ENCODE measurements at places on chromosomes 5 and 9.

DNA sequence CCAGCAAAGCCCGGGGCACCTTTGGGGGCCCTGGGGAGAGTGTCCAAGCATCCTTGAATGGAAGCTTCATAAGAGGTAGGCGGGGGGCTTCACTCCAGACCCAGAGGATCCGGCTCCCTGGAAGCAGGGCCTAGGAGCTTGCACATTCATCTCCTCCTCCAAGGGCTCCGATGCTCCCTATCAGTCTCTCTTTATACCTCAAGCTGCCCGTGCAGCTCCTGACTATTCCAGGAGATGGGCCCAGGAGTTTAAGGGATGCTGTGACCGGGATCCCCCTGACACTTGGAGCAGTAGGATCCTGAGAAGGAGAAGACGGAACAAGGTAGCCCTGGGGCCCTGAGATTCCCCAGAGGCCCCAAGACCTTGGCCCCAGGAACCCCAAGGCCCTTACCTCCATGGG, 25.9 kb downstream of the CSF1R start:
- DNase-seq, result no peak

- no peak for DNase-seq
Measured at GRCh38 chr5:146731909-146732659, 146.5 kb downstream of the PPP2R2B start.

GRCh38 chr9:16627521-16627920, 242.9 kb downstream of the BNC2 start:
- DNase-seq, result no peak

GRCh38 chr5:53403758-53404157, 76.7 kb upstream of the FST start:
- no peak for DNase-seq

- no peak for DNase-seq
Measured at GRCh38 chr5:152632360-152632759, 227.3 kb upstream of the NMUR2 start.

- no peak for DNase-seq
Measured at GRCh38 chr5:35518104-35518503, 99.6 kb upstream of the SPEF2 start.

GRCh38 chr5:31598640-31599611, 40.0 kb upstream of the PDZD2 start:
- no peak for DNase-seq

DNA sequence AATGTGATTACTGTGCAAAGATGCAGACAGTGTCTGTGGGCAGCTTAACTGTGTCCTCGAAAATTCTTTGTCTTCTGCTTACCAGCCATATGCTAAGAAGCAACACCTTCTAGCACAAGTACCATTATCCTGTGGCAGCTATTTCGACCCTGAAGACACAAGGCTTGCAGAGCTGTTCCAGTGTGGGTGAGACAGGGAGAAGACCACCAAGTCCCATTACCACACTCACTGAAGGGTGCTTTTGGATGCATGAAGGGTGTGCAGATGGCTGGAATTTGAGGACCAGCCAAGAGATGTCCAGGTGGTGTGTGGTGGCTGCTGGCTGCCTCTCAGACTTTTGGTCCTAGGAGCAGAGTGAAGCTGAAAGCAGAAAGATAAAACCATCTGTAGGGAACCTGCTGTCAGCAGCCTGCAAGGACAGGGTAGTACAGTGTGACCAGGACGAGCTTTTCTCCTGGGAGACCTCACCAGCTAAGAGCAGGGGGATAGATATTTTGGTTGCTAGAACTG, 161.8 kb downstream of the ICE1 start:
- no peak for DNase-seq

GRCh38 chr5:126633552-126633951, 32.8 kb downstream of the PHAX start:
- no peak for DNase-seq

- DNase-seq, result peak; percentile 7
Measured at GRCh38 chr9:14768405-14769229, 46.1 kb upstream of the CER1 start.

GRCh38 chr9:8621416-8621815, 821.8 kb upstream of the DMAC1 start:
- no peak for DNase-seq

DNA sequence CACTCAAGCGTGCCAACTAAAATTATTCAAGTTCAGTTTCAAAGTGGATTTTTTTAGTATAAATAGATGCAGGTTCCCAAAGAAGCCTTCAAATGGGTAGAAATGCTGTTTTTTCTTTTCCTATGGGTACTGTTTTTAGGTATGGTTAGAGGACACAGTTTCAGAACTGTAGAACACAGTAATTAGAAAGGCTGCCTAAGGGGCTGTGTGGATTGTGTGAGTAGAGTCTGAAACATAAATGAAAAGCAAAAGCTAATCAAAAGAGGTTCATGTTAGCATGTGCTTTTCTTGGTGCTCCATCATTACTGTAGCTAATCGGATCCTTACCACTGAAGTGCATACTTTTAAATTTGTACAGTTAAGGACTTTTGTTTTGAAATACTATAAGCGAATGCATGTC, 85.3 kb downstream of the ZSWIM6 start:
- DNase-seq, result no peak

DNA sequence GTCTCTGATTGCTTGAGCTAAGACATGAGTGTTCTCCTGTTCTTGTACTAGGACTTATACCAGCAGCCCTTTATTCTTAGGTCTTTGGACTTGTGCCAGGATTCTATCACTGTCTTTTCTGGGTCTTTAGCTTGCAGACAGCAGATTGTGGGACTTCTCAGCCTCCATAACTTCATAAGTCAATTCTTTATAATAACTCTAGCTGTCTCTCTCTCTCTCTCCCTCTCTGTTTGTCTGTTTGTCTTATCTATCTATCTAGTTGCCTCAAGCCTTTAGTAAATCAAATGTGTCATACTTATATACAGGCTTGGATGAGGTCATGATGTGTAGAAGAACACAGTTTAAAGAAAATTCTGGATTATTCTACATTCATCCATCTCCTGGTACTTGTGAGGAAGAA, 11.5 kb upstream of the ANKRD55 start:
- DNase-seq, result no peak

- DNase-seq, result no peak
Measured at GRCh38 chr5:138824924-138825863, 49.9 kb downstream of the LRRTM2 start.

- no peak for DNase-seq
Measured at GRCh38 chr5:82772281-82772680, 304.9 kb downstream of the TMEM167A start.

- no peak for DNase-seq
Measured at GRCh38 chr5:127228540-127229184, 61.9 kb upstream of the MEGF10 start.

DNA sequence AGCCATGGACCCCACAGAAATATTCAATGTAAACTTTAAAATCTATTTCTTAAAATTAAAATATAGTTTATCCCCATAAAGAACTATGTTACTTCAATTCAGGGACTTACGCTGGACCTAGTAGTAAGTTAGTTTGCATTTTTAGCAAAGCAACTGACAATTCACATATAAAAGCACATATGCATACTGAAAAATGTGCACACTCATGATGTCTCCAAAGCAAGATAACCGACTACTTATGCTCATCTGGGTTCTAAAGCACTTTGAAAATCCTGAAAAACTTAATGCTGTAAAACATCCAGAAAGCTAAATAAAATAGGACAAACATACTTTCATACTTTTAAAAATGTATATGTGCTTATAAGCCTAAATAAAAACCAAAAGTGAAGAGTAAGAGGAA, 264.4 kb upstream of the GAS1 start:
- no peak for DNase-seq

DNA sequence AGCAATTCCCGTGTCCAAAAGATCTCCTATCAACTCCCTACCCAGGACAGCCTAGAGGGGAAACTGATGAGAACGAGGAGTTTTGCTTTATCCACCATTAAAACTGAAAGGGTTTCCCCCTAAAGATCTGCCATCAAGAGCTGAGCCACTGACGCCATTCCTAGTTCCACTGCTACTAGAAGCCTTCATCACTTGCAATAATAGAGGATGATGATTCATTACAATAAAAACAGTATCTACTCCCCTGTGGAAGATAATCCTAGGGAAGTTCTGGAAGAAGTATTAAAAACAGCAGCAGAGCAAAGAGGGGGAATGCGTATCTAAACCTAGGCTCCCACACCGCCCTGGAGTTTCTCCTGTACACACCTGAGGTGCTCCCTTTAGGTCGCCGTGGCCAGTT, 394.5 kb downstream of the BNC2 start:
- DNase-seq, result no peak

GRCh38 chr5:134174841-134175839, 1.6 kb downstream of the SKP1 start:
- DNase-seq, result no peak

GRCh38 chr5:174736777-174737176, 12.4 kb downstream of the MSX2 start:
- no peak for DNase-seq

DNA sequence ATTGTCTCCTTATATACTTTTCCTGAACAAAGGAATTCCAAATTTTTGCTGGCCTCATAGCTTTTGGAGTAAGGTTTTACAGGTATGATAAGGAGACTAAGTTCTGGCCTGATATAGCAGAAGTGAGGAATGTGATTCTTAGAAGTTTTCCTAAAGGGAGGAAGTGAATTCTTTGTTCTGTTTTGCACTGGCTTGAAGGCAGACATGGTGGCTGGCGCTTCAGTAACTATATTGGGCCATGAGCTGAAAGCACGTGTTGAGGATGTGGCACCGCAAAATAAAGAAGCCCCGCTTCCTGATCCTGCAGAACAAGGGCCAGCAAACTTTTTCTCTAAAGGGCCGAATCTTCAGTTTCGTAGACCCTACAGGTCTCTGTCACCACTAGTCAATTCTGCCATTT, 224.2 kb downstream of the SNX18 start:
- no peak for DNase-seq

DNA sequence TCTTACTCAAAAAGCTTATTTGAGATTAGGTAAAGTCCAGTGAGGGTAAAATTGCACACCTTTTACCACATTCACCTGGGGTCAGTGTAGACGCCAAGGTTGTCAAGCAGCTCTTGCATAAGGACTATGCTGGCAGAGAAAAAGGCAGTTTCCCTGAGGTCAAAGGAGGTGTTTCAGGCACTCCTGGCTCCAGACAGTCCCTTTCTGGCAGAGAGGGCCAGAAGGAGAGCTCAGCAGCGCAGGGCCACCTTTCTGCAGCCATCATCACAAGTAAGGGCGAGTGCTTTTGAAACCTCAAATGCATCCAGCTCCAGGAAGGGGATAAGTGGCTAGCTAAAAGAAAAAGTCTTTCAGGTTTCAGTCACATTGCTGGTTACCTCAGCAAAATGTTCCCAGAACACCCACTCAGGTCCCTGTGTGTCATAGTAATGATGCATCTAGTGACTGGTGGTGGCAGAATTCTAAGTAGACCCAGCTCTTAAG, 16.7 kb upstream of the IL13 start:
- no peak for DNase-seq

- DNase-seq, result no peak
Measured at GRCh38 chr5:170756691-170757090, 26.8 kb upstream of the GABRP start.

DNA sequence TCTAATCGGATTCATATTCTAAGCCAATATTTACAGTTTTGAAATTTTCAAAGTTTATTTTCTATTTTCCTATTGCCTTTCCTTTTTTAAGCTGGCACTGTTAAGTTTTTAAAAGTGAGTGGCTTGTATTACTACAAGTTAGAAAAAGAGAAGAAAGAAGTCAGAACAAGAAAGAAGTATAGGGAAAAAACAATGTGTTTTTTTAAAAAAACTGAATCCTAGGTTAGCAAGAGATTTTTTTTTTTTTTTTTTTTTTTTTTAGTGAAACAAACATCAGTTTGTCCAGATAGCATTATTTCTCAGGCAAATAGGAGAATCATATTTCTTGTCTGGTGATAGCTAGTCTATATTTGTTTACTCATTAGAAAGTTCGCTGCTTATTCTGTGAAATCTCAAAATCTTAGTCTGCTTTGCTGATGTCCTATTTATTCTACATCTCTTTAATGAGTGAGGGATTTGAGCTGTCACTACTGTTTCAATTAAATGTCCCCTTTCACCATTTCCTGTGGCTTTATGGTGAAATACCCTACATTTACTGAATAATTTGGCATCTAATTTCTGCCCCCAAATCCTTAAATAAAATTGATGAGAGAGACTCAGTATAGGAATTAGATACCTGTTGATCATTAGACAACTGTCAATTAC, 19.1 kb upstream of the LMNB1 start:
- DNase-seq, result no peak

DNA sequence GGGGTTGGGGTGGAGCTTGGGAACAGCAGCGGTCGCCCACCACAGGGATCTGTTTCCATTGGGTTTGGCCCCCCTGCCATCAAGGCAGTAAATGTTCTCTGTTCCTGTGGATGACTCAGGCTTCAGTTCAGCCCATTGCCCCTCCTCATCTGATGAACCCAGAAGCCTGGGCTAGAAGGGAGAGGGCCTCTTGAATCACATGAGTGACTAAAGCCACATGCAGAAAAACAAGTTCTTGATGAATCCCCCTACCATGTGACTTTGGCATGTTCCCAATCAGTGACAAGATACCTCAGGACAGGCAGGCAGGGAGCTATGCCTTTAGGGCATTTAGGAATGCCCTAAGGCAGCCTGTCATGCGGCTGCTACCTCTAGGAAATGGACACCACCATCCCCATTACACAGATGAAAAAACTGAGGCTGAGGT, 2.5 kb downstream of the SH3PXD2B start:
- DNase-seq, result no peak

DNA sequence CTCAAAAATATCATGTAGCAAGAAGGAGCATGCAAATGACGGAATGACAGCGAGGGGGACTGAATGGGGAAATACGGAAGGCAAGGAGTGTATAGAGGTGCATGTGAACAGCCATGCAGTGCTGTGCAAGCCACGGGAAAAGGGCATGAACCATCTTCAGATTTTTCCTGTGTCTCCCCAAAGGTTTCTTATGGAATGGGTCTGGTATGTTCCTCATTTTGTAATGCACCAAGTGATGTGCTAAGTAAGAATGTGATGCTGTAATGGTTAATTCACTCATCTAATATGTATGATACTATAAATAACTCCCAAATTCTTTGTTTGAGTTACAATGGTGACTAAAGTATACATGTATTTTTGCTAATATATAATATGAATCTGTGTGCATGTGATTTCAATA, 99.0 kb upstream of the DAB2 start:
- DNase-seq, result no peak

- no peak for DNase-seq
Measured at GRCh38 chr5:80071510-80072021, 36.4 kb downstream of the THBS4 start.

DNA sequence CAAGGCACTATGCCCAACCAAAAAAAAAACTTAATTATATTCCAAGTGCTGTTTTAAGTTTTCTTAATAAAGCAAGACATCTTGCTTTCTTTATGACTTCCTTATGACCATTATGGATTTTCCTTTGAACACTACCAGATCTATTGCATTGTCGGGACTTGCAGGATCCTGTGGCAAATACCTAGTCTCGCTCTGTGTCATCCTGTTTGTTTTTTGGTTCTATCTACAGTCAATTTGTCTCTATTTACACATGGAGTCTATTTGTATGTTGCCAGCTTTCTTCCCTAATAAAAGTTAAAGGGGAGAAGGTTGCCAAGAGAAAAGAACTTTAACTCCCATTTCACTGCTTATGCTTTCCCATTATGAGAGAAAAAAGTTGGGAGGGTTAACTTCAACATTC, 4.9 kb downstream of the HINT1 start:
- no peak for DNase-seq

GRCh38 chr9:89410641-89411350, 87.1 kb downstream of the SEMA4D start:
- DNase-seq, result no peak

GRCh38 chr9:7640231-7640630, 159.3 kb downstream of the DMAC1 start:
- no peak for DNase-seq

- no peak for DNase-seq
Measured at GRCh38 chr5:151137067-151137825, 20.3 kb downstream of the ANXA6 start.

Data from DND-41 (cell line).